ENCODE measurements at places on chromosomes 2 and 18.

DNA sequence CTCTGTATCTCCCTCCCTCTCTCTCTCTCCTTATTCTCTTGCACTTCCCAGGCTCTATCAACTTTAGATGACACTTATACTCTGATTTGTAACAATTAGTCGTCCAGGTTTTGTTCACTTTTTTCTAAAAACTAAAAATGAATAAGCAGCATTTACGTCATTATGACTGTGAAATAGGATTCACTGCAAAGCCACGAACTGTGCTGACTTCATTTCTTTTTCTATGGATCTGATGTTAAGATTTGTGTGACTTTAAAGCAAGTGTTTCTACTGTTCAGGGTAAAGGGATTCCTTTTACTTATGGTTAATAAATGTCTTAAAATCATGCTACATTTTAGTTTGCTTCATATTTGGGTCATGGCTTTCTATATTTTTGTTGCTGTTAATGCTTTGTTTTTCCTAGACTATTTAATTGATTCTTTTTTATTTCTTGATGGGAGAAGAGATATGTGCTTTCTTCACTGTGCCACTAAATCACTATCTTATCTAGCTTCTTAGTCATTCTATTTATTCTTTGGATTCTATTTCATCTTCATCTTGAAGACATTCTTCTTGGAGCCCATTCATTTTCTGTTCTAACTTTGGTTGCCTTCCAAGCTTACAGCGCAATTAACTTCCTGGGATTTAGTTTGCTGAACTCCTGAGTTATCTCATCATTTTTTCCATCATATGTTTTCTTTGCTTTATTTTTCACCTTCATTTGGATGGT lies 480.4 kb upstream of the TRIB2 start:
- DNase-seq: no peak

- peak; percentile 77 for DNase-seq
Observed at GRCh38 chr2:30072250-30072842, 74.5 kb upstream of the YPEL5 start.

GRCh38 chr18:34921811-34922385 lies 119.3 kb upstream of the MAPRE2 start:
- no peak for DNase-seq

GRCh38 chr18:39942702-39943101 lies 2012.3 kb upstream of the PIK3C3 start:
- DNase-seq: no peak

DNA sequence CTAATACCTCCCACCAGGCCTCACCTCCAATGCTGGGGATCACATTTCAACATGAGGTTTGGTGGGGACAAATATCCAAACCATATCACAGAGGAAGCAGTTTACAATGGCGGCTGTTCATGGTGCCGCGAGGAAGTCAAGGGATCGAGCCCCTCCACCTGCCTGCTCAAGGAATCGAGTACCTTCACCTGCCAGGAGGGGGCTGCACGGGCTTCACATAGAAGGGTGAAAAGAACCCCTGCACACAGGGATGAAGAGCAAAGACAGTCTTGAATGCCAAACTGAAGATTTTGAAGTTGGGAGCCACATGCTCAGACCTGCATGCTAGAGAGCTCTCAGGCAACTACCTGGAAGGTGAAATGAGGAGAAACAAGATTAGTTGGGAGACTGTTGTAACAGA lies 110.3 kb downstream of the KCNF1 start:
- DNase-seq: no peak

DNA sequence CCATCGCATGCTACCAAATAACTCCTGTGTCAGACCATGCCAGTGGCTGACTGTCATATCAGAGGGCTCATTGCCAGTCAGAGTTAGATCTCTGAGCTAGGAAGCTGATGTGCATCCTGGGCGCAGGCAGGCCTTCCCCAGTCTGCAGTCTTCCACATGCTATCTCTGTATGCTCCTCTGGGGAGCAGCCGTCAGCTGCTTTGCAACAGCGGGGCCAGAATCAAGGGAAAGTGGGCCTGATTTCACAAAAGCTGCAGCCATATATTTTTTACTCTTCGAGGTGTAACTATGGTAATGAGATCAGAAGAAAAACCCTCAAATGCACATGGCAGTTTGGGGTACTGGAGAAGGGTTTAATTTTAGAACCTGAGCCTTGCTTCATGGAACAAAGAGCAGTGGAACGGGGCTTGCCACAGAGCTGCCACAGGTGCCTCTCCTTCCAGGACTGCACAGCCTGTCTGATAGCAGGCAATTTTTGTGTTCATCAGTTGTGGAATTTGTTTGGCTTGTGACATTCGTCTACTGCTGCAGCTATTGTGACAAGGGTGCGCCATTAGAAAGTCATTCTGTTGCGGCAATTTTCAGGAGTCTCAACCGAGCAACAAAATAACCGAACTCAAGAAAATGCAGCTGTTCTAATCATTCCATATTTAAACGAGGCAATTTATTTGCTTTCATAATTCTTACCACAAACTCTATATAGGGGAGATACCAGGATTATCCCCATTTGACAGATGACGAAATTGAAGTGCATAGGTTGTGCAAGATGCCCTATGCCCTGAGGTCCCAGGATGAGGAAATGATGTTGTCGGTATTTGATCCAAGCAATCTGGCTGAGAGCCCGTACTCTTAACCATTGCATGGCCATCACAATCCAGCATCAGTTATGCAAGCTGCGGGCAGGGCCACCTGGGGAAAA lies 109.6 kb upstream of the CYRIA start:
- no peak for DNase-seq

- no peak for DNase-seq
Observed at GRCh38 chr2:33409417-33409955, 67.0 kb upstream of the RASGRP3 start.

- no peak for DNase-seq
Observed at GRCh38 chr18:61582202-61582710, 249.0 kb downstream of the CDH20 start.

DNA sequence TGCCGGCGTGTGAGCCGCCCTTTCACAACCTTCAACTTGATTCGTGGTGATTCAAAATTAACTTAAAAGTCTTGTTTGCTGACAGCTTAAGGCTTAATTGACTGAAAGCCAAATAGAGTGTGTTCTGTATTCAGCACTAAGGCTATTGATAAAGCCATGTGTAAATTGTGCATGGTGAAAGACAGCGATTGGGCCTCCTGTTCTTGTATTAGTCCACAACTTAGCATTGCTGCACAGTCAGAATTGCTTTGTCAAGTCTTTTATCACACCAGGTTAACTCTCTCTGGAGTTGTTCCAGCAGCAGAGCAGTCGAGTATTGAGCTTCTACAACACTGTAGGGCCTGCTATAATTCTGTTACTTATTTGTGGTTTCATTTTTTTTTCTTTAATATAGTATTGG lies 210.1 kb downstream of the WDR7 start:
- no peak for DNase-seq

DNA sequence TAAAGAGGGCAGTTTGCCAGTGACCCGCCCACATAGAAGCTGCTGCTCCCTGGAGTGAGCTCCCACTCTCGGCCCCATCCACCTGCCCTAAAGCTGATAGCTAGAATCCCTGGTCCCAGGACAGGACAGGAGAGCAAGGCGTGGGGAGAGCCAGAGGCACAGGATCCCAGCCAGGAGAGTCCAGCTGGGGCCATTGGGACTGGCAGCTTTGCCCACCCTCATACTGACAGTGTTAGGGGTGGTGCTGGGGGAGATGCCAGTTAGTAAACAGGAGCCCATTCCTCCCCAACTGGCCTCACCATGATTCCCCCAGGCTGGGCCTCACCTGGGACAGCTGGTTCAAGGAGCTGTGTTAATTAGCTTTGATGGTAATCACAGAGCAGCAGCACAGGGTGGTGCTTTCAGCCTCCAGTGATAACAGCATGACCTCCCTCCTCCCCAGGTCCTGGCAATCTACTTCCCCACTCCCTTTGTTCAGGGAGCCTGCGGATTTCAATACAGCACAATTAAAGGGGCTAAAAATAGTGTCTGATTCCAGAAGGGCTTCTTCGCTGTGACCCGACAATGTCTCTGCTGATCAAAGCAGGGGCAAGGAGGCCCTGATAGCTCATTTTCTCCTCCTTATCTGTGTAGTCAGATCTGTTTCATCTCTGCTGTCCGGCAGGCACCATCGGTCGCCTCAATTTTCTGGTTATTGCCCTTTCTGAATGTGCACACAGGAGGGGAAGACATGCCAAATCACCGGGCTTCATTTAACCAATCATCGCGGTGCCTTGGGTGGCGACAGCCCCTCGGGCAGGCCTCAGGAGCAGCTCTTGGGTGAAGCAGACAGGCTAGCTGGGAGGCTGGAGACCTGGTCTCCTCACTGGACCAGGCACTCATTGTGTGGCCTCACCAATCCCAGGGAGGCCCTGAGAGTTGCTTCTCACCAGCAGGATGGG lies 119.9 kb upstream of the TEX51 start:
- no peak for DNase-seq
